GM23338 (cell line): ENCODE measurements at places on chromosomes 16 and 17. TPM values are rescaled to one million over a fixed set of nuclear protein-coding genes. Genes with fewer than 3 reads are reported as not detected.

MT1X gene
- 187 and 293 TPM in 2 replicates for total RNA-seq

TPSB2 gene
- not detected in 2 replicates for total RNA-seq

GRCh38 chr16:57345021-57345420 is 13.6 kb upstream of the CCL22 start:
- H3K4me1 ChIP-seq = no peaks in the 10 kb centered on the region
- no peak overlapping the region for H3K27ac ChIP-seq
- DNase-seq = no peak
- H3K36me3 ChIP-seq = no peaks in the 10 kb centered on the region
- H3K27me3 ChIP-seq = no peaks in the 10 kb centered on the region
- no peak overlapping the region for H3K4me3 ChIP-seq

DNA sequence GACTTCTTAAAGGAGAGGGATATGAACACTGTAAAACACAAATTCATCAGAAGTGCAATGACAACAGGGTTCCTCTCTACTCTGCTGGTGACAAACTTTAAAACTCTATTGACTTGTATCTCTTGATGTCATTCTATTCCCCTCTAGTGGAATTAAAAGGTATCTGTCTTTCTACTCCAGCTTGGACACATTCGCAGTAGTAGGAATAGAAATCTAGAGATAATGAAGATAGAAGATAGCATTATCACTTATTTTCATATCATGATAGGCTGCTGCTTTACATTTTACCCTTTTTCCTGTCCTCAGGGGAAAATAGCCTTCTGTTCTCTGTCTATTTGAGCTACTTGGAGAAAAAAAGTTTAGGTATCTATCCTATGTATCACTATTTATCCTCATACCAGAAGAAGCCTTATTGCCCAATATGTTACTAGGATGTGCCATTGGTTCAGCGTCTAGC is 209.6 kb upstream of the CACNG5 start:
- H3K36me3 ChIP-seq = no peaks in the 10 kb centered on the region
- H3K4me1 ChIP-seq = 0 out of 2 replicates have a peak, but pooled peaks cover 2% of the 10 kb centered on the region
- peak; percentile 62 for DNase-seq
- no peaks in the 10 kb centered on the region for H3K27me3 ChIP-seq

DNA sequence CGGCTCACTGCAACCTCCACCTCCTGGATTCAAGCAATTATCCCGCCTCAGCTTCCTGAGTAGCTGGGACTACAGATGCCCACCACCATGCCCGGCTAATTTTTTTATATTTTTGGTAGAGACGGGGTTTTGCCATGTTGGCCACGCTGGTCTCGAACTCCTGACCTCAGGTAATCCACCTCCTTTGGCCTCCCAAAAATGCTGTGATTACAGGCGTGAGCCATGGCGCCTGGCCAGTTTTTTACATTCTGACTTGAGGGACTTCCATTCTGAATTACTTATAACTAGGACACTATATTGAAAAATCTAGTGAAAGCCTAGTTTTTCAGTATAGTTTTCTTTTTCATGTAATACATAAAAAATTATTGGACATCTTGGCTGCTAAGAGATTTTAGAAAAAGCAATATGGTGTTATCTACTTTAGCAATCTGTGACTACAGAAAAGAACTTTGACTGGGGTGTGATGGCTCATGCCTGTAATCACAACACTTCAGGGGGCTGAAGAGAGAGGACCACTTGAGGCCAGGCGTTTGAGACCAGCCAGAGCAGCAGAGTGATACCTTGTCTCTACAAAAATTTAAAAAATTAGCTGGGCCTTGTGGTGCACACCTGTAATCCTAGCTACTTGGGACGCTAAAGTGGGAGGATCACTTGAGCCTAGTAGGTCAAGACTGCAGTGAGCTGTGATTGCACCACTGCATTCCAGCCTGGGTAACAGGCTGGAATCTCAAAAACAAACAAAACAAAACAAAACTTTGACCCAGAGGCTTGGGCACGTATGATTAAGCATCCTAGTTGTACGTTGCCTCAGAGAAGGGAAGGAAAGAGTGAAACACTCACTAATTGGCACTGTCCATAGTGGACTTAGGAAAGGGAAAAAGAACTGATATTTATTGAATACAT is 26.8 kb upstream of the GOSR1 start:
- no peak for DNase-seq
- peaks cover 12% of the 10 kb centered on the region for H3K36me3 ChIP-seq
- no peak overlapping the region for H3K4me3 ChIP-seq
- no peaks in the 10 kb centered on the region for H3K27me3 ChIP-seq
- no peak overlapping the region; the same call in 1 of the 2 replicates for H3K27ac ChIP-seq
- no peaks in the 10 kb centered on the region for H3K4me1 ChIP-seq

DNA sequence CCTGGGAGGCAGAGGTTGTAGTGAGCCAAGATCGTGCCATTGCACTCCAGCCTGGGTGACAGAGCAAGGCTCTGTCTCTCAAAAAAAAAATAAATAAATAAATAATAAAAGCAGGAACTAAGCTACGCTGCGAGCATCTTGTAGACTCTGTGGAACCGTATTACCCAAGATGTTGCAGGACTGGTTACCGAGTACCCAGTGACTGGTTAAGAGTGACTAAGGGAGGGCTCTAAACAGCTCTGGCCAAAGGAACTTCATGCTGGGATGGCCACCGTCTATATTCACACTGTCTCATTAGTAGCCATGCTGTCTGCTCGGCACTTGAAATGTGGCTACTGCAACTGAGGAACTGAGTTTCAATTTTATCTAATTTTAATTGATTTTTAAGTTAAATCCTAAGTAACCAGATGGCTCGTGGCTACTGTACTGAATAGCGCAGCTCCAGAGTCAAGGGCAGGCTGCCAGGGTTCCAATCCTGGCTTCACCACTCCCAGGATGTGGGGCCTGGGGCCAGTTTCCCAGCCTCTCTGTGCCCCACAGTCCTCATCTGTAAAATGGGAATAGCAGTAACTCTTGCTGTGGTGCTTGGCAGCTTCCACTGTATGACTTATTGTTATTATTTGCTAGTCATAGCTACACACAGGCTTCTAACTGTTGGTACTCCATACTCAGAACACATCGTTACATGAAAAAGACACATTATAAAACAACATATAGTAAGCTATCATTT is 3.0 kb downstream of the NTAN1 start:
- H3K27ac ChIP-seq = no peak overlapping the region
- H3K4me3 ChIP-seq = no peak overlapping the region
- DNase-seq = no peak
- H3K4me1 ChIP-seq = no peaks in the 10 kb centered on the region; the same call in 1 of the 2 replicates
- no peaks in the 10 kb centered on the region for H3K27me3 ChIP-seq

DNA sequence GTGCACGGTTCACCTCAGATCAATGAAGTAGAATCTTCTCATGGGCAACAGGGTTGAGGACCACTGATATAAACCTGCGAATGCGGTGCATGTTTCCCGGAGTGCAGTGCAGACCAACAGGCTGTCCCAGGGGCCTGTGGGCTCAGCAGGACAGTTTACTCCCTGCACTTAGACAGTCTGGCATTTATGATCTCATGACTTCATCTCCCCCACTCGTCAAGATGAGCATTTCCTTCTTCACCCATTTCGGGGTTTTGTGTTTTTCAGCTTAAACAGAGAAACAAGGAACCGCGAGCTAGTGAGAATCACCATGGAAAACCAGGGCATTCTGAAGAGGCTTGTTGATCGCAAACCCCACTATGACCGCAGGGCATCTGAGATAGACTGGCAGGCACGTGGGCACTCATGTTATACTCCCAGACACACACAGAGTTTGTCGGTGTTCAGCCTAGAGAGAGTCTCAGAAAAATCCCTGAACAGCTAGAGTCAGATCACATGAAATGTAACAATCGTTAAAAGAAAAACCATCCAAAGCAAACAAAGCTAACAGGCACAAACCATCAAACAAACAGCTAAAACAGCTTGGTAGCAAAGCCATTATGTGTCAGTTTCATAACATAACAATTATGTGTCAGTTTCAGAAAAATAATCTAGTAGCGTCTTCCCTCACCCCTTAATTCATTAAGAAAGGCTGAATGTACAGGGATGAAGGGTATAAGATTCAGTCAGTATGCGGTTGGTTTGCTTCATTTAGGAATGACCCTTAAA is 2.9 kb downstream of the CFAP97D1 start:
- H3K27me3 ChIP-seq = peaks cover 21% of the 10 kb centered on the region
- no peak overlapping the region for H3K27ac ChIP-seq
- no peaks in the 10 kb centered on the region for H3K36me3 ChIP-seq
- peaks cover 5% of the 10 kb centered on the region for H3K4me1 ChIP-seq
- no peak for DNase-seq

- DNase-seq = peak; percentile 45
- peaks cover 13% of the 10 kb centered on the region for H3K4me1 ChIP-seq
- H3K36me3 ChIP-seq = no peaks in the 10 kb centered on the region
- H3K27me3 ChIP-seq = peaks cover 100% of the 10 kb centered on the region
These were observed 7.1 kb upstream of the SRCAP start for GRCh38 chr16:30691907-30692306.

DNA sequence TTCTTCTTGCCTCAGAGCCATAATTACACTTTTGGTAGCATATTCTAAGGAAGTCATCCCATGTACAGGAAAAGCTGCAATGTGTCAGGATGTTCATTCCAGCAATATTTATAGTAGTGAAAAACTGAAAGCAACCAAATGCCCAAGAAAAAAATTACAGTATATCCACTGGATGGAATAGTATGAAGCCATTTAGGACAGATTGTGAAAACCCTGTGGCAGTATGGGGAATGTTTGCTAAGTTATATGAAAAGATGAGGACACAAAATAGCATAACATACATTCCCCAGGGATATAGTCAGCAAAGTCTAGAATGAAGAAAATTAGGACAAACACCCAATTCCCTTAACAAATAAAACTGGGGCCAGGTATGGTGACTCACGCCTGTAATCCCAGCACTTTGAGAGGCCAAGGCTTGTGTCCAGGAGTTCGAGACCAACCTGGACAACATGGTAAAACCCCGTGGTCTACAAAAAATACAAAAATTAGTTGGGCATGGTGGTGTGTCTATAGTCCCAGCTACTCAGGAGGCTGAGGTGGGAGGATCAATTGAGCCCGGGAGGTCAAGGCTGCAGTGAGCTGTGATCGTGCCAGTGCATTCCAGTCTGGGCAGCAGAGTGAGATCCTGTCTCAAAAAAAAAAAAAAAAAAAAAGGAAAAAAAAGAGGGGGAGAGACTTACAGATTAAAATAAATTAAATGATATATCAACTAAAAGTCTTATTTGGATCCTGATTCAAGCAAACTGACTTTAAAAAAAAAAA is 2.3 kb downstream of the LRRC3C start:
- H3K4me1 ChIP-seq = peaks cover 26% of the 10 kb centered on the region
- no peak overlapping the region for H3K27ac ChIP-seq
- no peak overlapping the region for H3K4me3 ChIP-seq
- H3K36me3 ChIP-seq = no peaks in the 10 kb centered on the region
- H3K27me3 ChIP-seq = no peaks in the 10 kb centered on the region

GRCh38 chr17:82313195-82314011 is 4.0 kb downstream of the CD7 start:
- no peak overlapping the region for H3K27ac ChIP-seq
- no peaks in the 10 kb centered on the region for H3K27me3 ChIP-seq
- H3K36me3 ChIP-seq = no peaks in the 10 kb centered on the region

DNA sequence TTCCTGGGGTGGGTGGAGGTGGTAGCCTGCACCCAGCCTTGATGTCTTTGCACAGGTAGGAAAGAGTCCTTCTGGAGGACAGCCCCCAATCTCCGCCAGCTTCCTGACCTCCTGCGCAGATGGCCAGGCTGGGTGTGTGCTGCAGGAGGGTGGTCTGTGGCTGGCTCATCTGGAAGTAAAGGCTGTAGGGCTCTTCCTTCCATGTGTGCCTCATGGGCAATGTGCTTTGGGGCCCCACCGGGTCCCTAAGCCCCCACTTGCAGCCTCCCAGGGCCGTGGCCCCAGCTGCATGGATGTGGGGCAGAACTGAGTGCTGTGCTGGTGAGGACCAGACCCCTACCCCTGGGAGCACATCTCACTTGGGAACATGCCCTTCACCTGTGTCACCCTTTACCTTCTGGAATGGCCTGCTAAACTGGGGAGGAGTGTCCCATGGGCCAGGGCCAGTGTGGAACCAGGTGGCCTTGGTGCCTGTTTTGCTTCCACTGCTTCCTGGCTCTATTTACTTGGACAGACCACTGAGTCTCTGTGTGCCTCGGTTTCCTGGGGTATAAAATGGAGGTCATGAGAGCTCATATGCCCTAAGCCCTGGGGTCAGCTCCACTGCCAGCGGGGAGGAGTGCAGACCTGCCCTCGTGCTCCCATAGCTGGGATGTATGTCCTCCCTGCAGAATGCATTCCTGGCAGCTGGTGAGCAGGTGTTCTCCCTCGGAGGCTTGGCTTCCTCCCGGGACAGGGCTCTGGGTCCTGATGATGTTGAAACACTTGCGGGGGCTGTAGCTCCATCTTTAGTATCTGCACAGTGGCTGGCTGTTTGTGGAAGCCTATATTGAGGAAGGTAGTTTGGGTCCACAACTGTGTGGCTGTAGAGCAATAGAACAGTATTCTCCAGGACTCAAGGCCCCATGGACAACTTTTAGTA is 18.0 kb downstream of the MPRIP start:
- H3K36me3 ChIP-seq = no peaks in the 10 kb centered on the region; the same call in 1 of the 2 replicates
- no peaks in the 10 kb centered on the region for H3K27me3 ChIP-seq
- no peak overlapping the region for H3K4me3 ChIP-seq
- H3K4me1 ChIP-seq = no peaks in the 10 kb centered on the region
